ENCODE measurements at places on chromosomes 1 and 21.
A peak's percentile ranks its signal among the peaks of the same experiment; 100 is the strongest.

- no peak for DNase-seq
Measured at GRCh38 chr1:189530162-189530561, 947.5 kb downstream of the BRINP3 start.

GRCh38 chr1:9848022-9848421, 24.3 kb upstream of the CLSTN1 start:
- DNase-seq = no peak

- DNase-seq = no peak
Measured at GRCh38 chr1:27596986-27597385, 7.0 kb downstream of the AHDC1 start.

DNA sequence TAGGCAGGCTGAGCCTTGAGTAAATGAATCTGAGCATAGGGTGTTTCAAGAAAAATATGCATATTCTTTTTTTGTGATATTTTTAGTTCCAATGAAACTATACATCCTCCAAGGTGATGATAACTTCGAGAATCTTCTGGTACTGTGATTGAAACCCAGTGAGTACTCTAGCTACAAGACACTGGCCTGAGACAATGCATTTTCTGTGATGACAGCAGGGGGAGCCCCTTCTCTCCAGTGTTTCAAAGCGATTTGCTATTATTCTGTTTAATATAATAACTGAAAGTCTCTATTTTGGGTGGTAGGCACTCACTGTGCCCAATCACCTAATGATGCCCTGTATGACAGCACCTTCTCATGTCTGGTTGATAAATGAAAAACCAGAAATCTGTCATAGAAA, 12.1 kb downstream of the IRF2BP2 start:
- peak; percentile 74 for DNase-seq

DNA sequence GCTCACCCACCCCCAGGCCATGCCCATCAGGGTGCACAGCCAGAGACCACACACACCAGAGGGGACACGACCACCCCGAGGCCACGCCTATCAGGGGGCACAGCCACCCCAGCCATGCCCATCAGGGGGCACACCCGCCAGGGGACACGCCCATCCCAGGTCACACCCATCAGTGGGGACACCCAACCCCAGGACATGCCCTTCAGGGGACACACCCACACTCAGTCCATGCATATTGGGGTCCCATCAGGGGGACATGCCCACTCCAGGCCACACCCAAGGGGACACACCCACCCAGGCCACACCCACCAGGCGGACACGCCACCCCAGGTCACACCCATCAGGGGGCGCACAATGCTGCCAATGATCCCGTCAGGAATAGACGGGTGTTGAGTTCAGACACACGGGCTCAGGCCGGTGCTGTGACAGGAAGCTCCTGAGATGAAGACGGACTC, 20.7 kb downstream of the MCM3AP start:
- DNase-seq = no peak

- DNase-seq = no peak
Measured at GRCh38 chr1:43255438-43256210, 14.2 kb upstream of the TMEM125 start.

- DNase-seq = peak; percentile 75
Measured at GRCh38 chr21:27564684-27565301, 597.9 kb upstream of the ADAMTS5 start.

DNA sequence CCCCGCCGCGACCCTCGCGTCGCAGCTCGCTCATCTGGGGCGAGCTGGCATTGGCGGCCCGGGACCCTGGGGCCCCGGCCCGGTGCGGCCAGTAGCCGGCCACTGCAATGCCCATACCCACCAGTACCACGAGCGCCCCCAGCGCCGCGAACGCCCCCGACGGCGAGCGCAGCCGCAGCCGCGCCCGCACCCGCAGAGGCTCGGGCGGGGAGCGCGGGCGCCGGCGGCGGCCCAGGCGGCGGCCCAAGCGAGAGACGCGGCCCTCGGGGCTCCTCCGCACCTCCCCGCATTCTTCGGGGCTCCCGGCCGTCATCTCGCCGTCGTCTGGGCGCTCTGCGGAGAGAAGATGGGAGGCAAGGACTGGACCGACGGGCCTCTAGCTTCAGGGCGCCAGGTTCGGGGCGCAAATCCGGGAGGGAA, 2.2 kb downstream of the TMEM200B start:
- DNase-seq = no peak

GRCh38 chr1:1610796-1611195, 4.5 kb upstream of the MIB2 start:
- DNase-seq = no peak

DNA sequence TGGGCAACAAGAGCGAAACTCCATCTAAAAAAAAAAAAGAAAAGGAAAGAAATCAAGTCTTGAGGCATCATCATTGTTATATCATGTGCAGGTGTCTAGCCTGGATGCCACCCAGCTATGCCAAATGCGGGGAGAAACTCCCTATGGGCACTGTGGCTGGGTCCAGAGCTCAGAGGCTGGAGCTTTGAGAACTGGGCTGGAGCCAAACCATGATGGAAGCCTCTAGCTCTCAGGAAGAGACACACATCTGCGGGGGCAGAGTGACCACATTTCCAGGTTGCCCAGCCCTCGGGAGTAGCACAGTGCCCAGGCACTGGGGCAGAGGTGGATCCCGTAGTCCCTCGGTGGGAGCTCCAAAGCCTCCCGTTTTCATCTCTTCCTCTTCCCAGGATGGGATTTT, 58.9 kb downstream of the COL18A1 start:
- DNase-seq = no peak

- peak; percentile 42 for DNase-seq
Measured at GRCh38 chr21:35212393-35213127, 163.5 kb upstream of the RUNX1 start.

GRCh38 chr1:81377406-81377805, 423.3 kb upstream of the ADGRL2 start:
- no peak for DNase-seq

- DNase-seq = no peak
Measured at GRCh38 chr1:194341587-194341986, 1155.2 kb upstream of the B3GALT2 start.

GRCh38 chr1:211153932-211154331, 20.0 kb upstream of the KCNH1 start:
- no peak for DNase-seq

DNA sequence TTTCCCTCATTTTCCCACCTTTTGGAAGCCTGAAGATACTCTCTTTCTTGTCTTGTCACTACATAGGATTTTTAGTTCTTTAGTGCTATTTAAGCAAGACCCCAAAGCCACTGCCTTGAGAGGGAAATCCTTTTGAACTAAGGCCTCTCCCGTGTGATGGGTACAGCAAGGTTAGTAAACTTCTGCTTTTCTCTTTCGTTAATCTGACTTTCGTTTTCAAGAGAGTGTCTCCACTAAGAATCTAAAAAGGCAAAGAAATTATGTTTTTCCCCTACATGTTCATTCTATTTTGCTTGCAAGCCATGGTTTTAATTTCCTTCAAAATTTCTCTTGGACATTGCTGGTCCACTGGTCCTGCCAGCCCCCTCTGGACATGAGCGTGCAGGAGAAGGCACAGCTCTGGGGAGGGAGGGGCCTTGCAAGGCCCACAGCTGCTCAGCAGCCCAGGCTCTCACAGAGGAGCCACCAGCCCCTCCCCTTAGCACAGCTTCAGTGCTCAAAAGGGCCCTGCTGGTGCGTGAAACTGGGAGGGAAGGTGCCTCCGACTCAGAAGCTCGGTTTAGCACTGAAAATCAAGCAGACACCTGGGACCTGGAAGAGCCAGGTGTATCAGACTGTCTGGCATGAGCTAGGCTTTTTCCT, 210.9 kb upstream of the GALNT2 start:
- DNase-seq = no peak

DNA sequence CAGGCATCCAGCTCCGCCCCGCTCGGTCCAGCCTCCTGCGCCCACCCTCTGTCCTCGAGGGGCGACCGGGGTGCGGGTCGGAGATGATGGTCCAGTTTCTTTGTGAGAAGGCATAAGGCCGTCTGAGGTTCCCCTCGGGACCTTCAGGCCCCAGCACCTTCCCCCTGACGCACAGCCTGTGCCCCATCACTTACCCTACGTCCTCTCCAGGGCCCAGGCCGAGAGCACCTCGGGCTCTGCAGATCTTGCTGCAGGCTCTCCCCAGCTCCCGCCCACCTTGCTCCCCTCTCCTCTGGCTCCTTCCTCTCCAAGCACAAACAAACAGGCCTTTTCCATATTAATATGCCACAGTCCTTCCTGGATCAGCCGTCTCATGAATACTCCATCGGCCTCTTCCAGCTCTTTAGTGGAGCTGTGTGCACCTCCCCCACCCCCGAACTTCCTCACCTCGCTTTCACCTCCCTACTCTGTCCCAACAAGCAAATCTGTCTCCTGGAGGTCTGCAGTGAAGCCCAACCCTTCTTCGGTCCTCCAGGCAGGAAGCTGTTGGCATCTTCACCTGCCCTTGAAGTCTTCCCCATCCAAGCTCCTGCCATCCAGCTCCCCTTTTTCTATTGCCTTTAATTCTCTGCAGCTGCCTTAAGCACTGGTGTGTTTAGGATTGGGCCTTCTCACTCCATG, 448 bp upstream of the COL9A2 start:
- DNase-seq = no peak
